ENCODE measurements at places on chromosomes 16 and 17.

DNA sequence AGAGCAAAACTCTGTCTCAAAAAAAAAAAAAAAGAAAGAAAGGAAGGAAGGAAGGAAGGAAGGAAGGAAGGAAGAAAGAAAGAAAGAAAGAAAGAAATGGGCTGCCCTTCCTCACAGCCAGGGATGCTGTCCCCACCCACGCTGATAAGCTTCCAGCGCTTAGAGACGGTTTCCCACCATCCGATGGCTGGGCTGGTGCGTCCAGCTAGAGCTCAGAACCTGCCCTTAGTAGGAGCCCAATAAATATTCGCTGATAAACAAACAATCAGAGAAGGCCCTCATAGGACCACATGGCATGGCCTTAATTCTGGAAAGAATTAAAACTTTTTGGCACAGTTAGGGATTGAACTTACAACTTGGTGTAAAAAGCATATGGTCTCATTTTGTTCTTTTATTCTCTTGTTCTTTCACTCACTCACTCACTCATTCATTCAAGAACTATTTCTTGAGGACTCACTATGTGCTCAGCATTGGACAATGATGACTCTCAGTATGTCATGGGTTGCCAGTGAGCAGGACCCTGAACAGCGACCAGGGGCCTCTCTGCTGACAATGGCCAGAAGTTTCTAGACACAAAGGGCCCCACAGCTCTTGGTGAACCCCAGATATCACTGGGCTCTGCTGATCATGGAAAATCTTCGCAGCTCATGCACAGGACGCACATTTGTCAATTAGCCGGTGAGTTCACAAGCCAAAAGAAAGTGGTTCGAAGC, 32.5 kb upstream of the TNRC6C start:
- no peak for DNase-seq

DNA sequence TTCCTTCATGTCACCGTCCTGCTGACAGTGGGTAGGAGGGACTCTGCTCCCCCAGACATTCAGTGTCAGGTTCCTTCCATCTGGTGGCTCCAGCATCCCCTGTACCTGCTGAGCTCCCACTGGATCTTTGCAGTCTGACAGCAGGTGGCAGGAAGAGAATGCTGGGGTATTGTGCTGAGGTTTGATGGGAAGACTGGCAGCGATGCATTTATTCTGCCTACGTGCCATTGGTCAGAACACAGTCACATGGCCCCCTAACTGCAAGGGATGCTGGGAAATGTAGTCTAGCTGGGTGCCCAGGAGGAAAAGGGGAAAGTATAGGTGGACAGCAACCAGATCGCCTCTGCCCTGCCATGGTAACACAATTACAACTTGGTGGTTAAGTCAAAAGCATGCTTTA, 44.4 kb downstream of the IRX3 start:
- DNase-seq, result no peak

DNA sequence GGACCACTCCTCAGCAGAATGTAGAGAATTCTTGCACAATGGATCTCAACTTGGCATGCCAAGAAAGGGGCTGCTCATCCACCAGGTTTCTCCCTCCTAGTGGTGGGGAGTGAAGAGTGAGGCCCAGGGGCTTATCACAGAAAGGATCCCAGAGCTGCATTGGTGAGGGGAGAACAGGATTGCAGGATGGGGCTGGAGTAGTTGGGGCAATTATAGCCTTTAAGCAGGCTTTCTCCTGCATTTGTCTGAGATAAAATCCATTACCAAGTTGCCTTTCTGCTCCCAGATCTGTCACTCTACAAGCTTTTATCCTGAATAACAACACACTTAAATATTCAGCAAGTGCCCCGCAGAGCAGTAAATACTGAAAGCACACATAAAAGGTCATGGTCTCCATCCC, 130.8 kb upstream of the CES5A start:
- DNase-seq, result no peak

GRCh38 chr17:81523402-81524038, 4.7 kb upstream of the FSCN2 start:
- DNase-seq, result no peak

- no peak for DNase-seq
Measured at GRCh38 chr17:76710863-76711611, at the start of gene MXRA7. Gene MXRA7 (minus strand): TSS chr17:76710965. CDS start chr17:76710946, 19 bp downstream.
